HepG2 (cell line): ENCODE measurements at places on chromosomes 1 and 21. TPM values are rescaled to one million over a fixed set of nuclear protein-coding genes. Genes with fewer than 3 reads are reported as not detected.

DNA sequence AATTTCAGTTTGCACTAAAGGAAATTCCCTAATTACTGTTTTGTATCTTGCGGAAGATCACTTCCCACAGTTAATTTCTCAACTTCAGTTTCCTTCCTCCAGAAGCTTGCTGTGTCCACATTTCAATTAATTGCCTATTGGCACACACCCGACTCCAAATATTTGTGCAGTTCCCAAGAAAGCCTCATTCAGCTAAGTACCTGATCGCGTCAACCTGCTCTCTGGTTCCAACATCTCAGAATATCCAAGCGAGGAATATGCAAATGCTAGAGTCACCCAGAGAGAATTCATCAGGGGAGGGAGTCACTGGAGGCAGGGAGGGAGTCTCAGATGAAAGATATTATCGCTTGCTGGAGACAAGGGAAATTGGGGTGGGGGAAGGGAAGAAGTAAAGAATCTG, 351.3 kb downstream of the RRAGC start:
- no peaks in the 10 kb centered on the region for H3K27me3 ChIP-seq
- no peak overlapping the region for H3K4me3 ChIP-seq
- no peaks in the 10 kb centered on the region for H3K36me3 ChIP-seq

GRCh38 chr1:42964044-42964812, 5.6 kb upstream of the SLC2A1 start:
- H3K4me3 ChIP-seq = no peak overlapping the region
- DNase-seq = no peak
- H3K36me3 ChIP-seq = no peaks in the 10 kb centered on the region

DNA sequence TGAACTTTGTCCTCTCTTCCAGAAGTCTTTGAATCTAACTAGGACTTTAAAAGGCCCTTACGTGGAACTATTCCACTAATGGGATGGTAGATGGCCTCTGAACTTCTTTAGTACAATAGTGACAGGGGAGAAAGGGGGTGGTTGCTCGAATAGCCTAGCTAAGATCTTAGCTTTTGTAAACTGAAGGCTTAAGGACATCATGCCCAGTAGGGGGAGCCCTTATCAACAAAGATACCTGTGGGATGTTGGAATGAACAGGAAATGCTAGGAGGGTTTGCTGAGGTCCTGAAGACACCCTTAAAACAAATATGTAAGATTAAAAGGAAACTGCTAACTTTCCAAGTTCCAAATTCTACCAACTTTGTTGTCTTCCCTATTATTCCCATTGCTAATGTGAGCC, 33.2 kb downstream of the NHLH2 start:
- H3K4me3 ChIP-seq = no peak overlapping the region
- peaks cover 7% of the 10 kb centered on the region; the same call in 1 of the 2 replicates for H3K4me1 ChIP-seq
- DNase-seq = peak; percentile 64

GRCh38 chr1:63615768-63616420, 22.7 kb downstream of the PGM1 start:
- H3K27me3 ChIP-seq = no peaks in the 10 kb centered on the region
- peak; percentile 67 for DNase-seq

MIS18A gene
- total RNA-seq = 41.4 and 58.3 TPM in 2 replicates

RIPK4 gene
- 4.9 and 5.3 TPM in 2 replicates for total RNA-seq

IL22RA1 gene
- 2.1 and 4.4 TPM in 2 replicates for total RNA-seq
